ENCODE measurements at places on chromosomes 3 and 15.

- DNase-seq = no peak
Measured at GRCh38 chr15:44636976-44637375, 26.5 kb downstream of the SPG11 start.

GRCh38 chr3:194130807-194131589 is 5.0 kb upstream of the HES1 start:
- no peak for DNase-seq

DNA sequence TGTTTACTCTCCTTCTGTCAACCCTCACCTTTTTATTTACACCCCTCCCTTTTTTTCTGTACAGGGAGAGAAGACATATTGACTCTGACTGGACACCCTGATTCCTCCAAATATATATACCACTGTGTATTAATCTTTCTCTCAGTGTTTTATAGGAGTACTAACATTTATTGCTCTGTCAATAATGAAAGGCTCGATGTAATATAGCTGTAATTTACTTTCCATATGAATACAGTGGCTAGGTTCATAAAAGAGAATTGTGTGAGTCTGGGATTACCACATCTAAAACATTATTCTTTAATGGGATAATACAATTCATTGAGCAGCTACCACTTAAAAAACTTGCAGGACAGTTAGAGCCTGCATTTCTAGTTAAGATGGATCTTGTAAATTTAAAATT is 194.3 kb downstream of the SV2B start:
- DNase-seq = no peak

DNA sequence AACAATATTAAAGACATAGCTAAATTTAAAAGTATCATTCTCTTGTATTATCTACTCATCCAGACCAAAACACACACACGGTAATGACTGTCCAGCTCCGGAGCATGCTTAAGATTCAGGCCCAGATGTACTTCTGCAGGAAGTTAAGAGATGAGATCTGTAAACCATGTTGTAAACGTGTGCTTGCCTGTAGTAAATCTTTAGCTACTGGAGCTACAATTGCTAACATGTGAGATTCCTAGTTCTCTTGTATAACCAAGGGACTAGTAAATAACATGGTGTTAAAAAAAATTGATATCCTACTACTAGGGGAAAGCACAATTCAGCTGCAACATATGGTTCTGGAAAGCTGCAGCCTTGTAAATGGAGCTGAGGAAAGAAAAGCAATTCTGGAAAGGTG is 651.7 kb upstream of the CCDC54 start:
- DNase-seq = no peak

- DNase-seq = no peak
Measured at GRCh38 chr15:91307601-91308000, 207.5 kb downstream of the SV2B start.
